ENCODE measurements at places on chromosomes 3 and 15.

DNA sequence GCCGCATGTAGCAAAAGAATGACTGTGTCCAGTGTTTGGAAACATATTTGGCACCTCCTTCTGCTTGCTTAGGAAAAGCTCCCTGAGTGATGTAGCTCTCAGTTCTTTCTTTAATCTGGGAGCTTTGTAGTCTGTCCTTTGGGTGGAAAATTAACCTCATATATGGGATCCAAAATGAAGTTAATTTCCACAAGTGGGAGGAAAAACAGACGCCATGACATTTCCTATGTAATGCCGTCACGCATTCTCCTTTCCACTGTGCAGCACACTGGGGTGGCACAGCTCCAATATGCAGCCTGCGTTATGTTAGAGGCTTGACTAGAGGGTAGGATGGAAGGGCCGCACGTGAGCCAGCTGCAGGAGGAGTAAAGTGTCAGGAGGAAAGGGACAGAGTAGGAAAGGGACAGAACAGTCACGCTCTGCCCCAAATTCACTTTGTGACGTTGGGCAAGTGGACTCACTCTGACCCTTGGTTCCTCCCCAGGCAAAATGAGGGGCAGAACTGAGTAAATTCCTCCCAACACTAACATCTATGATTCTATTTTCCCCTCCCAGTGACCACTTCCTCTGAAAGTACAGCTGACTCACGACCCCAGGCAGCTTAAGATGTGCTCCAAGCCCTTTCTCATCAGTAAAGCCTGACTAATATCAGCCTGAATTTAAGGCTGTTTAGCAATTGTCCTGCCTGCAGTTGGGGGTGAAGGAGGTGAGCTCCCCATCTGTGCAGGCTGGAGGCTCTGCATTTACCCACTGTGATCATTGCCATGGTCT is 176.5 kb upstream of the PFN2 start:
- DNase-seq, result peak; percentile 92

- no peak for DNase-seq
These were observed 218.2 kb downstream of the SHOX2 start for GRCh38 chr3:157888040-157888439.

DNA sequence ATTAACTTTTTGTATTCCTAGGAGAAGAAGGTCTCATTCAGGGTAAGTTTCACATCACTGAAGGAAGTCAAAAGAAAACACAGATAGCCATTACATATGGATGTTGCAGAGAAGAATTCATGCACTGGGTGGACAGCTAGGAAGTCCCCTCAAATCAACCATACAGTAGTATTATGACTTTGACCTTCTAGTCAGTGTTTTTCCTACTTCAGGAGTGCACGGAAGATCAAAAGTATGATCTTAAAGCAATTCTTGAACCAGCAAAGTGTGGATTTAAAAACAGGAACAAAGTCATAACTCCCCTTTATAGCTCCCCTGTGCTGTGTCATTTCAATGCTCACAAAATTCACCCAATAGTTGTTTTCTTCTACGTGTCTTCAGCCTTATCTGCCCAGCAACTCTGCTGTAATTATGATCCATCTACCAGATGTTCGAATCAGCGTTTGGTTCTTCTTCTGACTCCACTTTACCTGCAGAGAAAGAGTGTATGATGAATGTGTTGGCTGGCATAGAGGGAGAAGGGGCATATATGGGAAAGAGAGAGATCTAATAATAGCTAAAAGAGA is 118.1 kb upstream of the MEIS2 start:
- no peak for DNase-seq

DNA sequence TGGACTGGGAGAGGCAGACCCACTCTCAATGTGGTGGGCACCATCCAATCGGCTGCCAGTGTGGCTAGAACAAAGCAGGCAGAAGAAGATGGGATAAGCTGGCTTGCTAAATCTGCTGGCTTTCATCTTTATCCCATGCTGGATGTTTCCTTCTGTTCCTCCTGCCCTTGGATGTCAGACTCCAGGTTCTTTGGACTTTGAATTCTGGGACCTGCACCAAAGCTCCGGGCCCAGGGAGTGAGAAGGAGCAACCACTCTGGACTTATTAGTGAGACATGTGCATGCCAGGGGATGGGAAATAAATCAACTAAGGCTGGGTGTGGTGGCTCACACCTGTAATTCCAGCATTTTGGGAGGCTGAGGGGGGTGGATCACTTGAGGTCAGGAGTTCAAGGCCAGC is 20.0 kb upstream of the OSBPL11 start:
- no peak for DNase-seq

DNA sequence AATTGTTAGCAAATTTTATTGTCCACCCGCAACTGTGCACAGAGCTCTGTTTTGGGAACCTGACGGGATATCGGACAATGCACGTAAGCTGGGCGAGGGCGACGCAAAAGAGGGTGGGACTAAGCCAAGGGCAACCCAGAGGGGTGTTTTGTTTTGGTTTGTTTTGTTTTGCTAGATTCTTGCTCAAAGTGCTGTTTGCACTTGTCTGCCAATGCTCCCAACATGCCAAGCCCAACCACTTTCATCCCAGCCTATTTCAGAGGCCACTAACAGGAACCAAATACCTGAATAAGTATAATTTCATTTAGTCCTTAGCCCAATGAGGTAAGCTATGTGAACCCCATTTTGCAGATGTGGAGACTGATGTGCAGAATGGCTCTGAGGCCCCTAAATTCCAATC is 9.7 kb upstream of the CMTM7 start:
- DNase-seq, result no peak

- DNase-seq, result no peak
These were observed 6.6 kb upstream of the LIPC start for GRCh38 chr15:58425185-58425584.

DNA sequence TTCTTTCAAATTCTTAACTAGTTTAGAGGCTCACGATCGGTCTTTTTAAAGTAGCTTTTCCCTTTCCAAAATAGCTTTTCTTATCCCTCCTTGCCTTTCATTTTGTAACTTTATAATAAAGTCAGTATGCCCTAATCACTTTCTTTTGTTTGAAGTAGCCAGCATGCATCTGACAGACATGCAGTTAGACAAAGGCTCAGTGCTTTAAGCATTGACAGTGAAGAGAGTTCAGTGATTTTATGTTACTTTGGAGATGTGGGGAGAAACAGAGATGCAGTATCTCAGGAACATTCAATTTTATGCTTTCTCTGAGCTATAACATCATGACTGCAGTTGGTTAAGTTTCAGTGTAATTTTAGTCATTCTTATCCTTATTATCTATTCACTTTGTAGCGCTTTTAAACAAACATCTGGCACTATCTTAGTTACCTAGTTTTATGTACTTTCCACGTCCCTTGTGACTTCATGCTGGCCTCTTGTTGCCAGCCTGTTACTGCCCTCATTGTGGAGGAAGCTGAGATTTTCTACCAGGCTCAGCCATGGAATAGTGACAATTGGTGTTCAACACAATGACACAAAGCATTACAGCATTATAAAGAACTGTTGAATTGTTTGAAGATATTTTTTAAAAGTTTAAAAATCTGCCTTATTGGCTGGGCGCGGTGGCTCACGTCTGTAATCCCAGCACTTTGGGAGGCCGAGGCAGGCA is 90.3 kb downstream of the AKAP13 start:
- no peak for DNase-seq

DNA sequence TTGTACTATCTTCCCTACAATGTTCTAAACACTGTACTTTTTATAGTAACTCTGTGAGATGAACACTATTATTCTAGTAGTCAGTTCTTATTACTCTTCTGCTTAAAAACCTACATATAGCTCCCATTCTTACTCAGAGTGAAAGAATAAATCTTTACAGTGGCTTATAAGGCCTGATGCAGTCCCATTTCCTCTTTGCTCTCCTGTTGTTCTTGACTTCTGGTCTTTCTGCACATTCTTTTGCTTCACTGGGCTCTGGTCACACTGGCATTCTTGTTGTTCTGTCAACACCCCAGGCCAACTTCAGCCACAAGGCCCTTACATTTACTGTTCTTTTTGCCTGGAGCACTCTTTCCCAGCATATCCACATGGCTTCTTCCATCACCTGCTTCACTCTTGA is 58.2 kb upstream of the TP63 start:
- no peak for DNase-seq

- no peak for DNase-seq
These were observed 33.2 kb downstream of the ADIPOQ start for GRCh38 chr3:186875708-186876107.

DNA sequence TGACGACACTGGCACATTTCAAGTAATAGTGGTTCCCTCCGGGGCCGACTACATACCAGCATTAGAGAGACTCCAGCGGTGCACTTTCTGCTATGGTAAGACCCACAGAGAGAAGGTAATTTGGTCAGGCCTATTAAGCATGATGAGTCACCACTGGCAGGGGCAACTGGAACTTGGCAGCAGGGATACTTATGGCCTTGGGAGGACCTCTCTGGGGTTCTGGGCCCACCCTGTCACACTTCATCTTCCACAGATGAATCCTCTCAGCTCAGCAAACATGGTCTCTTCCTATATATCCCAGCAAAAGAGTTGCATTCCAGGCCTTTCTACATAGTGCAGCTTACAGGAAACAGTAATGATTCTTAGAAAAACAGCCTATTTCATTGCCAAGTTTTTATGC is 88.0 kb downstream of the PIK3R4 start:
- peak; percentile 37 for DNase-seq

DNA sequence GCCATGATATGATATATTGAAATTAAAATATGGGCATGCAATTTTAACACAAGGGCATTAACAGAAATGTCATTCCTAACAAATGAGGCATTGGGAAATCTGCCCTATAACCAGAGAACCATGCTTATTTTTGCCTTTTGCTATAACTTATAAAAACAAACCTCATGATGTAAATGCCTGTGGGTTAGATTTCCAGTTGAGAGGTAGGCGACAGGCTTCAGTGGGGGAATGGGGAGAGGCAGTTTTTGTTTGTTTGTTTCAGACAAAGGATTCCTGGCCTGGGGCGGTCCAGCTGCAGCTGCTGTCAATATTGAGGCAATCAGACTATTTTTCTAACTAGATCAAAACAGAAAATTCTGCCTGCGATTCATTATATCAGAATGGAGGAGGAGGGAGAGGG is 490.4 kb upstream of the CFAP20DC start:
- no peak for DNase-seq

DNA sequence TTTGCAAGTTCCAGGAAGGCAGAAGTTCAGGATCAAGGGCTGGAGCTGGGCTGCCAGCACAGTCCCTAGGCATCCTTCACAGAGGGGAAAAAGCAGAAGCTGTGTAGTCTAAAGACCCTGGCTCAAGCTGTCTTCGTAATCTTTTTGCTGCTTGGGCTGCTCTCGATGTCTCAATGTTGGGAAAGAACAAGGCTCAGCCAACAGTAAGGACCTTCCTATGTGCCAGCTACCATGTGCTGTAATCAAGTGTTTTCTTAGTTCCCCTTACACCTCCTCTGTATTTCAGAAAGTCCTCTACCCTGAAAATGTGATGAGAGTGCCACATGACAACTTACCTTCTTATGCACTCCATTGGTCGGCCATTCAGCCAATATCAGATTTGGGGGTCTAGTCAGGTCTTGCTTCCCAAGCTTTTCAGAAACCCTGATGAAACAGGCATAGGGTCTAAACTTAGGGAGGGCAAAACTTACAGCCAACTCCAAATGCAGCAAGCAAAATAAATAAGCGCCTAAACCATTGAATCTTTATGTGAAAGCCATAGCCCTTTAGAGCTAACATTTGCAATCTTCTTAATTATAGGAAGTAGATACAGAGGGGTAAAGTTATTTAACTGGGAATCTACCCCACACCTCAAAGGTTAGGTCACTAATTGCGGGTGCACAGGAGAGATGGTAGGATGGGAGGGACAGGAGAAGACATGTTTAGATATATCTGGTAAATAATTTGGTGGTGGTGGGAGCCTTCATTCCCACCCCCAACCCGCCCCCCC is 1.2 kb upstream of the EDEM1 start:
- no peak for DNase-seq

- DNase-seq, result no peak
These were observed 143.7 kb downstream of the NR1D2 start for GRCh38 chr3:24088782-24089181.

DNA sequence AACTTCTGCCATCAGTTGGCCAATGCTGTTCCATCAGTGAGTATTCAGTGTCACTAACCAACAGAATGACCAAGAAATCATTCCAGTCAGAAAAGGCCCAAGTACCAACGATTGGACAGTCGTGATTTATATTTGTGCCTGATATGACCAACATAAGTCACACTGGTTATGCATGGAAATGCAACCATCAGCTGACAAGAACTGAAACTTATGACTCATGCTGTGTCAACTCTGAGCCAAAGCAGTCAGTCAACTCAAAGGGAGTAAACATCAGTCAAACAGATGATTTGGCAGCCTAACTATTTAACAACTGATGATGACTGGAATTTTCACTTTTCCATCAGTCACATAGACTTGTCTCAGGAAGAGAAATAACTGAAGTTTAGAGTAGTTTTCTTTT is 142.4 kb downstream of the ANXA2 start:
- peak; percentile 22 for DNase-seq

DNA sequence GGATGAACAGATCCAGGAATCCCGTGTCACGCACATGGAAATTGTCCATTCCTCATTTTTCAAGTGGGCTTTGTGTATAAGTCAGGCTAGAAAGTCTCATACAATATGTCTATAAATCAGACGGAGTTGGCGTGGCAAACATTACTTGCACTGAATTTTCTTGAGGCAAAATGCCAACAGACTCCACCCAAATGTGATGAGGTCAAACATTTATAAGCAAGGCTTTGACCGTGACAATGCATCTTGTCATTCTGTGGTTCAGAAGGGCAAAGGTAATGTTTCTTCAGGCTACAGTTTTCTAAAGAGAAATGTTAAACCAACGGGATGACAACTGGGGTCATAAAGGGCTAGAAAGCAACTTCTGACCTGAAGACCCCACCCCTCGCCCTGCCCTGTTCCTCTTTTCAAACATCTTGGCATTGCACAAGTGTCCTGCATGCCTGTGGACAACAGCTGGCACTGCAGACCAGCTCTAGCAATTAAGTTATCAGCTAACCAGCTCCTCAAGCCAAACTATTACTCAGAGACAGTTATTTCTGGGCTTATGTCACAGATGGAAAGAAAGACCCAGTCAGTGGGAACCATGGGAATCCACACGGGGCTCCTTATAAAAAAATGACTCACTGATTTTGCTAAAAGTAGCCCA is 36.5 kb upstream of the SPTBN5 start:
- DNase-seq, result peak; percentile 95

DNA sequence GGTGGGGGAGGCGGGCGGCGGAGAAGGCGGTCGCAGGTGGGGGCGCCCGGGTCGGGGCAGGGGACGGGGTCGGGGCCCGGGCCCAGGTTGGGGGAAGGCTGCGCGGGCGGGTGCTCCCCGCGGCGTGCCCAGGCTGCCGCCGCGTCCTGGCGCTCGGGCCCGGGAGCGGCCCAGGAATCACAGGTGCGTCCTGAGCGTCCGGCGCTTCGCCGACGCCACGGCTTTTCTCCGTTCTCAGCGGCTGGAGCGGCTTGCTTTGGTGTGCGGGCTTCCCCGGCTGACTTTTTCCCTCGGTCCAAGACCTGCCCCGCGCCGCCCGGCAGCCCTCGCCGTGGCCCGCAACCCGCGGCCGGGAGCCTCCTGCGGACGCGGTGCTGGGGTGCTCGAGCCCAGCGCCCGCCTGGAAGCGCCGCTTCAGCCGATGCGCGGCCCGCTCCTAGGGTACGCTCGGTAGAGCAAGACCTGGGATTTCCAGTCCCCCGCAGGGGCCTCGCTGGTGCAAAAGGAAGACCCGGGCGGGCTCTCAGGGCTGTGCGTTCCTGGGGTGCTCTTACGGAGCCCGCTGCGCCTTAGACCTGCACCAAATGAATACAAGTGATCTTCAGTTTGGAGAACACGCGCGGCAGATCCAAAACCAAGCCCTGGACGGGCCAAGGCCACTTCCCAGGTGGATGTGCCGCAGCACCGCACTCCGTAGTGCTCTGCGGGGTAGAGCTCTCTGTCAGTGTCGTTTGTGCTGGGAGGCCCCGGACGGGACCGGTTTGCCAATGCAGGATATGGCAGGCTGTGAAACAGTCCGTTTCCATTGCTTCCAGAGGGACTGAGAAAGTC is 639 bp downstream of the NIPA1 start:
- no peak for DNase-seq
